ENCODE measurements at places on chromosomes 13 and 19.

DNA sequence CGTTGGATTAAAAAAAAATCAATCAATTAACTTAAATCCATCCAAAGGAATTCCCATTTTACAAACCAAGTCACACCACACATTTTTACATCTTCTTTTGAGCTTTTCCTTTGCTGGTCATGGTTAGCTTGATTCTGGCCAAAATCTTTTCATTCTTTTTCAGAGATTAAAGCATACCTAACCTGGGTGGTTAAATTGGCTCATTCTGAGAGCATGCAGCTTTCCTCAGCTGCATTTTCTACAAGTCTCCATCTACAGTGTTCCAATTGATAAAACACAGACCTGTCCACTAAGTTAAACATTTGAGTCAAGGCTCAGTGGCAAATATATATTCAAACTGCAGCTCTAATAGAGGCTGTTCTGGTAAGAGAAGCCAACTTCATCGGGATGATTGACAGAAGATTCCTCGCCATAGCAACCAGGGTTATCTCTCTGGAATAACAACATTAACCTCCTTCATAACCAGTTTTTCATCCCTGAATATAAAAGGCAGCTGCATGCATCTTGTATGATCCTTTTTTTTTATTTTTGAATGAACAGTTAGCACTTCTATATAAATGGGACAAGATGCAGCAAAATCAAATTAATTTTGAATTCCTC is 106.2 kb downstream of the DNAJC15 start:
- no peak for DNase-seq

DNA sequence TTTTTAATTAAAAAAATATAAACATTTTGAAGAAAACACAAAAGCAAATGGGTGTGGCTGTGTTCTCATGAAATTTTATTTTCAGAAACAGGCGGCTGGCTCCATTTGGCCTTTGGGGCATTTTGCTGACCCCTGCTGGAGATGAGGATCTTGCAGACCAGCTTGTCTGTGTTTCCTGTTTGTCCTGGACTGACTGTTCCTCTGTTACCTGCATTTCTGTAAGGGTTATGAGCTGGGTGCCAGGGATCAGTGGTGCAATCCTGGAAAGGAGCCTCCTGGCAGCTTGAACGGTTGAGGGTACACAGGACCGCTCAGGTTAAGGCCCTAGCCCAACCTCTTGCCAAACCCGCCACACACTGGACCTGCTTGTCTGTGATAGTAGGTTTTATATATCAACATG is 49.9 kb downstream of the ZNF787 start:
- DNase-seq: no peak

DNA sequence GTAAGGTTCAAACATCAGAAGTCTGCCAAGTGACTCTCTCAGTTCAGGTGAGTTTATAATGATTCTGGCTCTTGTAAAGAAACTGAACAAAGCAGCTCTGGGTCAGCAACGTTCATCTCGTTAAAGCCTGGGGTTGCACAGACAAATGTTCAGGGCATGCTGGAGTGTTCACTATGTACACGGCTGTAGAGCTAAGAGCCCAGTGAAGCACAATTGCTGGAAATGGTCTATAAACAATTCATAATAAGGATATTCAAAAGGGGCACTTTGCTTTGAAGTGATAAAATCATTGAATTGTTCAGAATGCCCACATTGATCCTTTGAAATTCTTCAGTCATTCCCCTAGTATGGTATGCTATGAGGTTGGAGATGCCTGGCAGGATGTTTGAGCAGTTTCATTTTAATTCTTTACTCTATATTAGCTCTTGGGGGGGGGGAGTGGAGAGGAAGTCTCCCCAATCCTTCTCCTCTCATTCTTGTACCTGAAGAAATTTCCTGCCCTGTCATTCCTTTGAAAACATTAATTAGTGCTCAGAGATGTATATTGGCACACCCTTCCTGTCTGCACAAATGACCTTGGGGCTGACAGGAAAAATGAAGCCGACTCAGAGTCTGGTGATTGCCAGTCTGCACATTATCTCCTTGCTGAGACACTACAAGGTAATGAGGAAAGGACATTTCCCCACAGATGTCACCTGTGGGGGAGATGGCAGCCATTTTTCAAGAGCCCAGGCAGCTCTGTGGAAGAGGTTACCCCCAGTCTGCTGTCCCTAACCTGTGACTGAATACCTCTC is 145.5 kb downstream of the DLEU7 start:
- DNase-seq: no peak

GRCh38 chr19:11330127-11330526 is 9.3 kb downstream of the RAB3D start:
- DNase-seq: no peak

DNA sequence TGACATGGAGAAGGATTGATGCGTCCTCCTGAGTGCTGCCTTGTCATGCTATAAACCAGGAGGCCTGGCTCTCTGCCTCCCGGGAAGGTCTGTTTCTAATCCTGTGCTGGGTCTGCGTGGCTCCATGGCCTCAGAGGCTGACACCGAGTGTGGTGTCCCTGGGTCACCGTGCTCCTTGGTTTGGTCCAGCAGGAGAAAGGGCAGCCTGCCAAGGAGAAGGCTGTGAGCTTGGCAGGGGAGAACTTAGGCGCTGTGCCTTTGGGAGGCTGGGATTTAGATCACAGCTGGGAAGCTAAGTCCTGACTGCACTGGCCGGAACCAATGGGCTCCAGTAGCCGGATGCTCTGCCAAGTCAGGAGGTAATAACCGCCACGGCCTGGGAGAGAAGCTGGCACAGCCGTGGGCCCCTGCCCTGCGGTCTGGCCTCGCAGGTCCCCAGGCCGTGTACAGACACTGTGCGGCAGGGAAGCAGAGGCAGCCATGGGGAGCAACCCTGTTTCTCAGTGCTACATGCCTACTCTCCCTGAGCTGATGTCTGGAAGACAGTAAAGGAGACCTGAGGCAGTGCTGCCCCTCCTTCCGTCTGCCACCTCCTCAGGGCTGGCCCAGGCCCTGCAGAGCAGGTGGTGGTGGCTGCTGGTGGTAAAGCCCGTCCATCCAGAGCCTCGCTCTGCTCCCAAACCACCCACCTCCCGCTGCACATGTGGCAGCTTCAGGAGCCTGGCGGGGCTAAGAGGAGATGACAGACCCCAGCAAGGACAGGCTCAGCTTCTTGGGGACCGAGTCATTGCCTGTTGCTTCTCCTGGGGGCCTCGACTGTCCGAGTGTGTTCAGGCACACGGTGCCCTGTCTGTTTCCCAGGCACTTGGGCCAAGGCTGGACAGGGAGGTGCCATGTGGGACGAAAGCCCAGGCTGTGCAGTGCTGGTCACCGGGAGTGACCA is 44.9 kb downstream of the C13orf46 start:
- no peak for DNase-seq

- DNase-seq: no peak
Measured at GRCh38 chr13:93118081-93118615, 108.5 kb upstream of the GPC6 start.
